A172 (cell line): ENCODE measurements at places on chromosomes 4 and X.

GRCh38 chrX:106611317-106611678 is 480 bp upstream of the RADX start:
- no peak for DNase-seq

GRCh38 chrX:72366701-72367454 is 61.2 kb upstream of the CITED1 start:
- DNase-seq, result no peak

DNA sequence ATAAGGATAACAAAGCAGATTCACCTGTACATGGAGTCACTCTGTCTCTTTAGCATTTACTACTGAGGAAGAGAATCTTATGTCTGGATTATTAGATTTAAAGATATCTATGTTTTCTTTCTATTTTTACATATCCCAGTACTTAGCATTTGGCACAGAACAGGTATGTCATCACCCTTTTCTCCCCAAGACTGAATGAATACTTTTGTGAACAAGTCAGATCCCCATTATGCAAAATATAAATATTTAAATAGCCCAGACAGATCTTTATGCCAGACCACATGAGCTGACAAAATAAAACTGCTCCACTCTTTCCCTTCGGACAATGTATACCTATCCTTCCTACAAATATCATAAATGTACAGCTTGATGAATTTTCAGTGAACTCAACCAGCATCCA is 94.5 kb downstream of the CASK start:
- DNase-seq, result no peak

- DNase-seq, result peak; percentile 65
Measured at GRCh38 chrX:72269671-72270251, 7.3 kb downstream of the RPS4X start.

DNA sequence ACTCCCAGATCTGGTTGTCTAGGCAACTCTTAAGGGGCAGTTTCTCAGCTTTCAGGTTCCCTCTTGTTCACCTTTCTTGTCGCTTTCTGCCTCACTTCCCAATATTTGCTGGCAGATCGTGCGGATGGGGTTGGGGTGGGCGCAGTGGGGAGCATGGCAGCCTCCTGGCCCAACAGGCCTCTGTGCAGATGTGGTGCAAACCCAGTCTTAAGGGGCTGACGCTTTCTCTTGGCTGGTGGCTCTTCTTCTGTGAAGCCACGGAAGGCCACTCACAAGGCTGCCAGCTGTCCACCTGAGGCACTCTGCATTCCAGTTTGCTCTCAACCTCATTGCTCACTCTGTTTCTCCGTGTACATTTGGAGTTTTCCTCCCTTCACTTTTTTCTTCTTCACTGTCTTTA is 61.7 kb downstream of the NBDY start:
- no peak for DNase-seq

DNA sequence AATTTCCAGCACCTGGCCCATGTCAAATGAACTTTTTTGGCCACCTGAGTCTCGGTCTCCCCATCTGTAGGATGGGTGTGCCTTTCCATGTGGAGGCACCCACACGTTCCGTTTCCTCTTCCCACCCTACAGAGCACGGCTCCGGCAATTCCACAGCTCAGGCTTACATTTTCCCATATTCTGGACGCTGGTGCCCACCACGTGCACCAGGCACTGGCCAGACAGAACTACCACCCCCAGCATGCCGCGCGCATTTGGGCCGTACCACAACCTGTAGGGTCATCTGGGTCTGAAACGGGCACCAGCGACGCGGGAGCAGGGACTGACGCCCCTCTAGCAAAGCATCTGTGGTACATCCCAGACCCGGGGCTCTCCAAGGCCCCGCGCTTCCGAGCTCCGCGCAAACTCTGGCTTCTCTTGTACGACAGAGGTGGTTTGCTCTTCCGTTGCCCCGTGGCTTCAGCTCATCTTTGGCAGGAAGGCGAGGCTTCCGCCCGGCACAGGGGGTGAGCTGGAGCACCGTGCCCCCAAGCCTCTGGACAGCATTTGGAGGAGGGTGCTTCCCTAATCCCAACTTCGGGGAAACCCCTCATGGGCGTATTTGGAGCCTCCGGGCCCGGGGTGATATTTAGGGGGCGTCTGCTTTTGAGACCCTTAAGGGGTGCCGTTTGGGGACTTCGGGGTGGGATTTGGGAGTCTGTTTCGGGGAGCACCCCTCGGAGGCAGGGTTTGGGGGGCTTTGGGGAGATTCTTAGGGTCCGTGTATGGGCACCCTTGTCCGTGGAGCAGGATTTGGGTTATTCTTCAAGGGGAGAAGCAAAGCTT is 3.0 kb upstream of the UBA1 start:
- peak; percentile 84 for DNase-seq

- DNase-seq, result no peak
Measured at GRCh38 chrX:130415201-130415600, 13.4 kb downstream of the RBMX2 start.

- DNase-seq, result no peak
Measured at GRCh38 chr4:76188557-76188956, 25.1 kb downstream of the SCARB2 start.

- peak; percentile 27 for DNase-seq
Measured at GRCh38 chr4:150211799-150212445, 133.7 kb downstream of the DCLK2 start.

DNA sequence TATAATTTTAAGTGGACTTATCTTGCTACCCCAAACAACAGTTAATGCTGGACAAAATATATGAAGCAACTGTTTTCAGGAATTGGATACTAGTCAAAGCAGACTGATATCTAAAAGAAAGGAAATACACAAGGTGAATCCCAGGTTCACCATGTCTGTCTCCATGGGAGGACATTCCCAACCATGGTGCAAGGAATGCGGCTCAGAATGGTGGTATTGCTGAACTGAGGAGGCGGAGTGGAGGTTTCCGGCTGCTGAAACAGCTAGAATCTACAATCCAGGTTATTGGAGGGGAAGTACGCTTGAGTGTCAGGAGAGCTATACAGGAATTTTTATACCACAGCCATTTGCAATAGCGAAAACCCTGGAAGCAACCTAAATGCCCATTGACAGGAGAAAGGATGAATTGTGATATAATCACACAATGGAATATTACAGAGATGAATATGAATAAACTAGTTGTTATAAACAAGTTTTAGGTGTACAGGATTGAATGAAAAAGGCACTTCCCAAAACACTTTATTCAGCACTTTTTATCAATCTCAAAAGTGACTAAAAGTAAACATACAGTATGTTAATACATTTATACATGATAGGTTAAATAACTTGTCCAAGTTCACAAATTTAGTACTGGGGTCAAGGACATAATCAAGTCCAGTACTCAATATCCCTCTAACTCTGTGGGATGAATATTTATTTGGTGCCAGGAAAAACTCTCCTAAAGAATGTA is 9.0 kb downstream of the HMGB2 start:
- DNase-seq, result no peak

GRCh38 chr4:9997886-9998285 is 23.4 kb downstream of the SLC2A9 start:
- DNase-seq, result no peak

DNA sequence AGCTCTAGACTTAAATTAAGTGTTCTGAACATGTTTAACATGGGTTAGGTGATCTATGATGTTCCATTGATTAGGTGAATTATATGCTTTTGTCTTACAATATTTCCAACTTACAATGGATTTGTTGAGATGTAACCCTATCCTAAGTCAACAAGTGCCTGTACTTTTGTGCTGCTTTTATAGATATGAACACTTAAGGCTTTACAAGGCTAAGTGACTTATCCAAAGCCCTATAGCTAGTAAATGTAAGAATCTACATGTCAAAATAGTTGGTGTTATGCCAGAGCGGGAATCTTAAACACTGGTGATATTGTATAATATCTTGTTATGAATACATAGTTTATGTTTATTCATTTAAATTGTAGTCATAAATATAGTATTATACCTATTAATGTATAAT is 1629.1 kb upstream of the IGFBP7 start:
- no peak for DNase-seq

DNA sequence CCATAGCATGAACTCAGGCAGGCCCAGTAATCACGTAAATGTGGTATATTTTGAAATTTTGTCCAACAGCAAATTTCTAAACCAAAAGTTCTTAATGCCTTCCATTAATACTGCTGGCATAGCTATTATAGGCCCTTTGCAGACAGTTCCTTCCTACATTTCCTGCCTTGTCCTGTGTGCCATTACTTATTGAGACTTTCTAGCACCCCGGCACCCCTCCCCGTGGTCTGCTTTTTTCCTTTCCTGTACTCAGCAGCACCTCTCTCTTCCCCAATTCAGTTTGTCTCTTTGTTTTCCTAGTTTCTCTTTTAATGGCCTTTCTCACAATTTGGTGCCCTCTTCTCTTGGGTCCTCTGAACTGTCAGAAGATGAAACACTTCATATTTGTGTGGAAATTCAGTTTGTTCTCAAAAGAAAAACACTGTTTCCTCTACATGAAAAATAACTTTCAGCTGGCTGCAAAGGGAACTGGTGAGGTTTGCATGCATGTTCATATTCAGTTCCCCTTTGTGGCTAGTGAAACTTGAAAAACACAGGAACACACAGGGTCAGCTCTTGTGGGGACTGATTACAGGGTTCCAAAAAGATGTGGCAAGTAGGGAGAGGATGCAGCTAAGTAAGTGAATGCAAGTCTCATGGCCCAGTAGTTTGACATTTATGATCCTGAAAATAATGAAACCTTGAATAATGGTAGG is 17.1 kb downstream of the GPR34 start:
- DNase-seq, result no peak

- no peak for DNase-seq
Measured at GRCh38 chr4:26412381-26413372, 77.6 kb downstream of the CCKAR start.

DNA sequence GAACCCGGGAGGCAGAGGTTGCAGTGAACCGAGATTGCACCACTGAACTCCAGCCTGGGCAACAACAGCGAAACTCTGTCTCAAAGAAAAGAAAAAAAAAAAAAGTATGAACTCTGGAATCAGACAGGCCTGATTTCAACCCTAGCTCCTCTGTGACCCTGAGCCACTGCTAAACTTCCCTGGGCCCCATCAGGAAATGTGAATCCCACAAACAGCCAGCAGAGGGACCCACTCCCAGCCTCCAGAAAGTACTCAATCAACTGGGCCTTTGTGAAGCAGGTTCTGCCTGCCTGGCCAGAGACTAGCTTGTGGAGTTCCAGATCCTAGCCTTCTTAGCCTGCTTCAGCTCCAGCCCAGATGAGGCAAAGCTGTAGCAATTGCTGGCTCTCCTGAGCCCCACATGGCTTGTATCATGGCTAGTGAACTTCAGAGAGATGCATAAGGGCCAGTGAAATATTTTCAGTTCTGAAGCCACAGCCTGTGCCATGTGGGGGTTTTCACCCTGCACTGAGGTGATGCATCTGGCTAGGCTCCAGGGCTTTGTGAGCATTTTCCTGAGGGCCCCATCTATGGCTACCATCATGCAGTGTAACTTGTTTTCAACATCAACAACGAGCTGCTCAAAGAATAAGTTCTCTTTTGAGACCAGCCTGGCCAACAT is 7.2 kb upstream of the IDS start:
- peak; percentile 63 for DNase-seq

DNA sequence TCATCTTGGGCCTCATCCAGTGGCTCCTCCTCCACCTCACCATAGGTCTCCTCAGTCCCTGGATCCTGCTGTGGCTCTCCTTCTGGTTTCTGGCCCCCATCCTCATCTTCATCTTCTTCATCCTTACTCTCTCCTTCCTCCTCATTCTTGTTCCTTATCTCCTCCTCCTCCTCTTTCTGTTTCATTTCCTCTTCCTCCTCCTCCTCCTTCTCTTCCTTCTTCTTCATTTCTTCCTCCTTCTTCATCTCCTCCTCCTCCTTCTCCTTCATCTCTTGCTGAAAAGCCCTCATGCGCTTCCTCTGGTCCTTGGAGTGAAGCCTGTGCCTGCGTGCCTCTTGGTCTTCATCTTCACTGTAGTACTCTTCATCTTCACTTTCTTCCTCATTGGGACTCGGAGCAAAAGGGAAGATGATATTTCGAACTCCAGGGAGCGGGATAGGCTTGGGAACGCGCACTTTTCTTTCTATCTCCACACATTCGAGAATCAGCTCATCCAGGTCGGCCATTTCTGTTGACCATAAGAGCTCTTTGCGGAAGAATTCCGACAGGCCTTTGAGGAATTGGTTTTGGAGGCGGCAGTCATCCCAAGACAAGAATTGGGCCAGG is 1.5 kb downstream of the RTL5 start:
- no peak for DNase-seq

DNA sequence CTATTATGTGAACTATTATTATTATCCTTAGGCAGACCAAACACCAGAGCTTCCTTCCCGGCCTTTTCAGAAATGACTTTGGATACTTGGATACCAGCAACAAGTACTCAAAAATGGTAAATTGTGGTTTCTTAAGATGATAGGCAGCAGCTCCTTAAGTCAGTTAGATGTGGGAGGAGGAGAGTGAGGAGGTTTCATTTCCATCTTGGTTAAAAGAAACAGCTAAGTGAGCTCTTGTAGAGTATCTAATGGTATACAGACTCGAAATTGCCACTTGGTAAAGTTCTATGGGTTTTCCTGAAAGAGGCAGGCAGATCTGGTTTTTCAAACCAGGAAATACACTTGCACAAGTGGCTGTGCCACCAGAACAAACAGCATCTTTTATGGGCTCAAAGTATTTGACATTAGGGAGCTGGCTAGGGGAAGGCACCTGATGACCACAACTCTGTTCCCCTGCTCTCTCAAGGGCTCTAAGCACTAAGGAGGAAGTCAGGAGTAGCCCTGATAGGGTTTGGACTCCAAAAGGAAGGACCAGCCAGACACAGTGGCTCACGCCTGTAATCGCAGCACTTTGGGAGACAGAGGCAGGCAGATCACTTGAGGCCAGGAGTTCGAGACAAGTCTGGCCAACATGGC is 130.9 kb downstream of the TMEM164 start:
- no peak for DNase-seq

- DNase-seq, result no peak
Measured at GRCh38 chr4:4627111-4627510, 85.3 kb upstream of the STX18 start.

- peak; percentile 19 for DNase-seq
Measured at GRCh38 chrX:8879750-8880149, 78.6 kb upstream of the FAM9A start.

DNA sequence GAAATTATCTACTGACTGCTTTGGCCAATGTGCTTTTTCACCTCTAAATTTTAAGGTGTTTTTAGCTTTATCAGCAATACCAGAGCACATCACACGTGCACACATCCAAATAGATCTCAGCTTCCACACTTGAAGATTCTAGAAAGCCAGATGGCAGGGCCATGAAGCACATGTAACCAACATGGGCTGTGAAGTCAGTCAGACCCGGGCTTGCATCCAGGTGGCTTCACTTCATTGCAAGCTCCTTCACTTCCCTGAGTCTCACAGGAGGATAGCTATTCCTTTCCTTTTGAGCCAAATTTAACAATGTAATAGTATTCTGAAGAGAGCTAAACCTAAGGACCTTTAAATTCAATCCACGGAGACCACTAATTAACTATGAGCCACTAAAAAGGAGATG is 86.5 kb downstream of the SH3RF1 start:
- DNase-seq, result no peak

- no peak for DNase-seq
Measured at GRCh38 chr4:17060230-17060629, 161.8 kb upstream of the LDB2 start.

- DNase-seq, result no peak
Measured at GRCh38 chr4:128267745-128268144, 19.9 kb downstream of the PGRMC2 start.
